ENCODE measurements at places on chromosomes 3 and 15. TPM values are rescaled to one million over a fixed set of nuclear protein-coding genes. Genes with fewer than 3 reads are reported as not detected.

The VILL gene
- total RNA-seq, result 11.3 TPM

The TJP1 gene
- 41.5 TPM for total RNA-seq

The CLDN11 gene
- 1.7 TPM for total RNA-seq

The PGBD4 gene
- 2.7 TPM for total RNA-seq

The GOLGA6A gene
- 0.14 TPM for total RNA-seq

The GOLGB1 gene
- total RNA-seq, result 37.4 TPM

The ZBBX gene
- total RNA-seq, result 2.3 TPM

The FAM43A gene
- 0.67 TPM for total RNA-seq

The WDR93 gene
- total RNA-seq, result 0.27 TPM

The FGD5 gene
- 114 TPM for total RNA-seq

The ERC2 gene
- total RNA-seq, result 13.3 TPM

The FBLN2 gene
- 32.2 TPM for total RNA-seq

The SLC12A8 gene
- 4.0 TPM for total RNA-seq

The BBX gene
- total RNA-seq, result 42.6 TPM
